ENCODE measurements at places on chromosomes 5 and 9.

GRCh38 chr5:34016222-34016621 is 8.4 kb upstream of the AMACR start:
- no peak for DNase-seq

DNA sequence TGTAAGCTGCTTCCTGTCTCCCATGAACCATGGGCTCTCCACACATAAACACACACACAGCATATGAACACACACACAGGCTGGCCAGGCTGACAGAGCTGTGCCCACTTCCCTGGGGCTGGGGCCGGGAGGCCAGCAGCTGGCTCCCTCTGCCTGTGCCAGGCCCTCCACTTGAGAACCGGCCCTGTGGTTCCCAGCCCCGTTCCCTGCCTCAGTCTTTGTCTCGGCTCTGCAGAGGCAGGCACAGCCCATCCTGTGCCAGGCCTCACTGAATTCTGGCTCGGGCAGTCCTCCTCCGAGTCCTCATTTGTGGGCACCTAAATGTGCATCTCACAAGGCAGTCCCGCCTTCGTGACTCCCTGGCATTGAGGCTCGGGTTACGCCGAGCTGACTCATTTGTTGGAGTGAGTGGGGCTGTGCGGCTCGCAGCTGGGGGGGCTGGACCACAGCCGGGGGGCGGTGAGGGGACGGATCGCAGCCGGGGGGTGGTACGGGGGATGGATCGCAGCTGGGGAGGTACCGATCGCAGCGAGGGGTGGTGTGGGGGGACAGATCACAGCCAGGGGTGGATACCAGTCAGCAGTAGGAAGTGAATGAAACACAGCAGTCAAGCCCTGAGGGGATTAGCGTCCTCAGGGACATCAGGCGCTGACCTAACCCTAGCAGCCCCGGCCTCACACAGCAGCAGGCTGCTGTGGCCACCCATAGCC is 72.3 kb downstream of the PSMB7 start:
- DNase-seq: no peak

- peak; percentile 92 for DNase-seq
Observed at GRCh38 chr5:135977375-135977928, 22.7 kb upstream of the LECT2 start.

DNA sequence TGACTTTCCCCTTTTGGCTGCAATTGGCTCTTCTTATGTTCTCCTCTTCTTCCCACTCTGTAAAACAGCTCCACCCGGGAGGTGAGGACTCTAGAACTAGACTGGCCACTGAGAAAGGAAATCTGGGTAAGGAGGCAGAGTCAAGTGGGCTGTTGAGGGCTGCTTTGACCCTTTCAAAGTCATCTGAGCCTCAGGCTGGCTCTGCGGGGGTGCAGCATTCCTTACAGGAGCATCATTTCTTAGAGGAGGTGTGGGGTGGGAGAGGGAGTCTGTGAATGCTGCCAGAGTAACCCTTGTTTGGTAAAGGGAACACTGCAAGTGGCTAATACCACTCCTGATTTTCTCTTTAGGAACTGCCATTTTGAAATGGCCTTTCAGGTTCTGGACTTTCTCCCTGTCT is 377.7 kb upstream of the SMARCA2 start:
- DNase-seq: no peak

- DNase-seq: no peak
Observed at GRCh38 chr5:68522863-68523262, 307.3 kb downstream of the PIK3R1 start.

DNA sequence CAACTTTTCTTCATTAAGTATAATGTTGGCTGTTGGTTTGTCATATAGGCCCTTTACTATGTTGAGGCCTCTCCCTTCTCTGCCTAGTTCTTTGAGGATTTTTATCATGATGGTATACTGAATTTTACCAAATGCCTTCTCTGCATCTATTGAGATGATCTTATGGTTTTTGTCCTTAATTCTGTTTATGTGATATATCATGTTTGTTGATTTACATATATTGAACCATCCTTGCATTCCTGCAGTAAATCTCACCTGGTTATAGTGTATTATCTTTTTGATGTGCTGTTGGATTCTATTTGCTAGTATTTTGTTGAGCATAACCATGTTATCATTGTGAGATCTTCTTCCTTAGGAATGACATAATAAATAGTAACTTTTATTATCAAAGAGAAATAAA is 362.9 kb downstream of the CCDC171 start:
- no peak for DNase-seq

DNA sequence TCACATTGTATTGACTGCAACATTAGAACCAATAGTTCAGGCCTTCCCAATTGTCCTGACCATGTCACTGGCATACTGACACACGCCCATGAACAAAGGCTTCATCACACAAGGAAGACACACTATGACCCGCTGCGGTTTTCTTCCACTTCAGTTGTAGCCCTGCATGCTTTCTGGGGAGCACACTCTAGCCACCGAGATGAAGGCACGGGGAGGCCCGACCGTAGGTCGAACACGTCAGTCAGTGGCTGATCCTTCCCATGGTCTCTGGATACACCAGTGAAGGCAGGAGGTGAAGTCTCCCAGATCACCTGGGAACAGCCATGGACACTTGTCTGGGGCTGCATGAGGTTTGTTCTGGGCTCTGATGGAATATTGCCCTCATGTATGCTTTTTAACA is 224.7 kb downstream of the FSTL4 start:
- DNase-seq: no peak

DNA sequence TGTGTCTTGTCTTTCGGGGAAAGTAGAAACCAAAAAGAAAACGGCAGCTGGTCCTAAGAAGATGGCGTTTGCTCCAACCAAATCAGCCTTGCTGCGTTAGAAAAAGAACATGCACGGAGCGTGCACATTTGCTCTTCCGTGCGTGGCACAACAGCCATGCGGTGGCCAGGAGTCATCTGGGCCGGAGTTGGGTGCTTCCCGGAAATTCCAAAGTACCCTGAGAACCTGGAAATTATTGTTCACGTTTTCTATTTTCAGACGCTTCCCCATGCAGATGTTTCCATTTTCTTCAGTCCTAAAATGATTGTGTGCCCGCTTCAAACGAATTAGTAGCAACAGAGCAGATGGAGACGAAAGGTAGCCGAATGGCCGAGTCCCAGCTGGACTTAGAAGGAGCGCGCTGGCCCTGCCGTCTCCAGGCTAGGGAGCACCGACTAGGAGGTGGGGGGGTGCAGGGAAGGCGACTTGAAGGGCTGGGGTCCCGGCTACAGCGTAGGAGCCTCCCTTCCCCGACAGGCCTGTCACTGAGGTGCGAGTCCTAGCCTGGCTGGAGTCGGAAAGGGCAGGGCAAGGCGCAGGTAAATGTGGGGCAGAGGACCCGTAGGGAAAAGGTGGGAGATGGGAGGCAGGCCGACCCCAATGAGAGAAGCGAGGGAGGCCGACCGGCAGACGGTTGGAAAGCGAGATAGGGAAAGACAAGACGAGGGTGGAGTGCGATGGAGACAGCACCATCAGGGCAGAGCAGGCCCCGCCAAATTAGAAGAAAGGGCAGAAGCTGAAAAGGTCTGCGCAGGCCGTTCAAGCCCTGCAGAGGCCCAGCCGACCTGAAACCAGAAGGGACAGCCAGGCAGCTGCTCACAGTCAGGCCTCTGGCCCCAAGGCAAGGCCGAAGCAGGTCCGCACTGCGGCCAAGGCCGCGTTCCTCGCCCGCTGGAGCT is 1.4 kb downstream of the BARX1 start:
- no peak for DNase-seq

GRCh38 chr5:136114414-136115125 is 18.1 kb upstream of the SMAD5 start:
- DNase-seq: no peak

DNA sequence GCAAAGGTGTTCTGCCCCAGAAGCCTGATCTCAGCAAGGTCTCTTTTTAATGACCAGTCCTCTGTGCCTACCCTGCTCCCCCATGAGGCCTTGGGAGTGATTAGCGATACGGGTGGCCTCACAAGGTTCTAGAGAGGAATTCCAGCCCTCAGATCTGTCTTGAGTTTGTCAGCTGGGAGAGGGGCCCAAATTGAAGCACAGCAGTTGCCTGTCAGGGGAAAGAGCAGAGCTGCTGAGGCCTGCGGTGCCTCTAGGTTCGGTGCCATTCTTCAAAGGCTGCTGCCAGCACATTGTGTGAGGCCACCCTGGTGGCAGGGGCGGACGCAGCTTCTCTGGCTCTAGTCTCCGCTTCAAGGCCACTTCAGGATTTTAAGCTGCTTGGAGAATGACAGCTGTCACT is 85.7 kb upstream of the GRIA1 start:
- no peak for DNase-seq

- no peak for DNase-seq
Observed at GRCh38 chr9:29648601-29649000, 2075.3 kb upstream of the C9orf72 start.

DNA sequence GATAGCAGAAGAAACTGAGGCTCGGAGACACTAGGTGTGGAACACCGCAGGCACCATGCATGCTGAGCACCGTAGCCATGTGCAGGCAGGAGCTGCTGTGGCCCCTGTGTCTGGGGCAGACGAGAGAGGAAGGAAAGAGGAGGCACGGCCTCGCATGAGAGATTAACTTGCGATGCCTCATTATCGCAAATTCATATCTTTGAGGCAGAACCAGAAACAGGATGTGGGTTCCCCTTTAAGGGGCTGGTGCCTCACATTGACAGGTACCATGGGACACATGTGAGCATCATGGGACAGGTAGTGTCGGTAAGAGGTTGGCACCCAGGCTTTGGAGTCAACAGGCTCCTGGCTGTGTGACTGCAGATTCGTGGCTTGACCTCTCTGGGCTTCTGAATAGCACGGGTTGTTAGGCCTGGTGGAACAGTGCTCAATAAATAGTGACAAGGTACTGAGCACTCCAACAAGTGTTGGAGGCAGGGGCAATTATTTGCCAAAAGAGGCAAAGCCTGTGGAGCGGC is 40.8 kb downstream of the NAIF1 start:
- no peak for DNase-seq

GRCh38 chr9:3541206-3541605 is 15.4 kb upstream of the RFX3 start:
- no peak for DNase-seq

DNA sequence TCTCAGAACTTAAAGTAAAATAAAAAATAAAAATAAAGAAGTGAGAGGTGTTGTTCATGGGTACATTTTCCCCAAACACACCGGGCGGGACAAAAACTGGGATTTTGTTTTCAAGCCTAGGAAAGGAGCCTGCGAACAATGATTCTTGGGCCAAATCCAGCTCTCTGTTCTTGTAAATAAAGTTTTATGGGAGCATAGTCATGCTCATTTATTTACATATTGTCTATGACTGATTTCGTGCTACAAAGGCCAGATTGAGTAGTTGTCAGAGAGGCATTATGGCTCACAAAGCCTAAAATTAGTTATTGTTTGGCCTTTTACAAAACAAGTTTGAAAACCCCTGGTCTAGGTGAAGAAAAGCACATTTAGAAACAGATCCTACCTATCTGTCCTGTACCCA is 821.0 kb upstream of the GRAMD2B start:
- DNase-seq: no peak

DNA sequence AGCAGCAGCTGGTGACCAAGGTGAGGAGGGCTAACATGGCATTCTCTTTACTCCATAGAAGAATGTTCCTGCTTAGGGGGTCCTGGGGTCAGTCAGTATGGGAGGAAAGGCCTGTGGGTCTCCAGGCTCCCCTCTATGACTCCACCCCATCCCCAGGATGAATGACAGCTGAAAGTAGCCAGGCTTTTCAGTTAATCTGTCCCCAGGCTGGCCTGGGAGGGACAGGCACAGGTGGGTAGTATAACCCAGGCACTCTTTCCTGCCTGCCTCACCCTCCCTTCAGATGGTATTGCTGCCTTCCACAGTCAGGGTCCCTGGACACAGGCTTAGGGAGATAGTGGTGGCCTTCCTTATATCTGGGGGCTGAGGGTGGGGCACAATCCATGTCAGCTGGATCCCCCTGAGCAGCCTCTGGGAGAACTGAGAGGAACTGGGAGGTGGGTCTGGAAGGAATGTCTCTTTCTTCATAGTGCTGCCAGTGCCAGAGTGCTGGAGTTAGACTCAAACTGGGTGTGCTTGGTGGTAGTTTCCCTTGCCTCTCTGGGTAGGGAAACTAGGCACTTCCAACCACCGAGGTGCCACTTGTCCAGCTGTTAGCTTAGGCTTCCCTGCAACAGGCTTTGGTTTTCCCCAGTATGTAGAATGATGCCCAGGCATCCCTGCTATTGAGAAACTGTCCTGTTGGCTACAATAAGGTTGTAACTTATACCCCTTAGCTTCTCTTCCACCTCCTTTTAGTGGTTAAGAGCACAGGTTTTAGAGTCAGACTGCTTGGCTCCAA is 27.8 kb downstream of the LARP1 start:
- no peak for DNase-seq

DNA sequence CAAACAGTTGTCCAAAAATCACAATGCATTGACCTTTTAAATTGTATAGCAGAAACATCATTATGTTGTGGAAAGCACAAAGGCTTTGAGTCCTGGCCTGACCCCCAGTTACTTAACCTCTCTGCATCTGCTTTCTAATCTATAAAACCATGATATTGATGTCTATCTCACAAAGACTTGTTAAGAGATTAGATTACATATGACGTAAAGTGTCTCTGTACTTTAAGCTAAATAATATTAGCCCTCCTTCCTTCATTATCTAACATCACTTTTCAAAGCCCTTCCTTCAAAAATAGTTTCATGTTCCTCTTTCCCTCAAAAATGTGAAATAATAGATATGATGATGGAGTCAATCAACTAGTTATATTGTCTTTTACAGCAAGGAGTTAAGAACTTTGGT is 3.4 kb downstream of the ADAMTS6 start:
- no peak for DNase-seq

DNA sequence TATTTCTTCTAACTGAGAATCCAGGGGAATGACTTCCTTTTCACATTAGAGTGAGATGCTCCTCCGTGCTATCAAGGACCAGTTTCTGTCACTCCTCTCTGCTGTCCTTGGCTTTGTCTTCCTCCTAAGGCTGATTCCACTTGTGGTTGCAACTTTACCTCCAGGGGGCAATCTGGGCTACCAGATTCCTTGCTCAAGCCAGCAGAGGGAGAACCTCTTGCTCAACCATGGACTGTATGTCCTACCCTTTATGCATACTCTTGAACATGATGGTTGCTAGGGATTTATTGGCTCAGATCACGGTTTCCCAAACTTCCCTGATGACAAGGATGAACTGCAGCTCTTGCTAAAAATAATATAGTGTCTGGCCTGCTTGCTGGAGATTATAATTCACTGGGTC is 24.0 kb downstream of the NNT start:
- no peak for DNase-seq

GRCh38 chr9:133321411-133321935 is 14.5 kb downstream of the SURF6 start:
- peak; percentile 30 for DNase-seq

GRCh38 chr5:24510523-24510988 is 134.2 kb downstream of the CDH10 start:
- no peak for DNase-seq

DNA sequence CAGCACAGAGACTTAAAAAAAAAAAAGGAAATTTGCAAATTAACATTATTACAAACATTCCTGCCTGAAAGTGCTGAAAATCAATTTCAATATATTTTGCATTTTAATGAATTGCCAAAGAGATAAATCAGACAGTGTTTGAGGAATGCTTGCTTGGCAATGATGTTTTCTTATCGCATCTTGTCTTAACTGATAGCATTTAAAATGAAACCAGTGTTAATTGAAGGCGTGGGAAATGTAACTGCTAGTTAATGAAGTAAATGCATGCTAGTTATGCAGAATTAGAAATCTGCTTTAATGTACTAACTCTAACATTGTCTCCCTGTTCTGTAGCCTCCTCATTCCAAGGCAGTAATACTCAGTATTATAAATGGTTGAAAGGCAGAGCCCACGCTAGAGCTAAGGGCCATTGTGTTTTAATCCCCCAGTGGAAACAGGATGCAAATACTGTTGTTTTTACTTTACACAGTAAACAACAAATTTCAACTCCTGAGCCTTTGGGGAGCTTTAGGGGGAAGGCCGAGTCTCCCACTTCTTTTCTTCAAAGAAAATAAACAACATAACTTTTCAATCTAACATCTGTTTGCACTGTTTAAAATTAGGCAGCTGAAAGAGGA is 586.9 kb downstream of the TLE4 start:
- no peak for DNase-seq

Measured in upper lobe of right lung (tissue), 1 donor.